ENCODE measurements at places on chromosomes 6 and 20.

DNA sequence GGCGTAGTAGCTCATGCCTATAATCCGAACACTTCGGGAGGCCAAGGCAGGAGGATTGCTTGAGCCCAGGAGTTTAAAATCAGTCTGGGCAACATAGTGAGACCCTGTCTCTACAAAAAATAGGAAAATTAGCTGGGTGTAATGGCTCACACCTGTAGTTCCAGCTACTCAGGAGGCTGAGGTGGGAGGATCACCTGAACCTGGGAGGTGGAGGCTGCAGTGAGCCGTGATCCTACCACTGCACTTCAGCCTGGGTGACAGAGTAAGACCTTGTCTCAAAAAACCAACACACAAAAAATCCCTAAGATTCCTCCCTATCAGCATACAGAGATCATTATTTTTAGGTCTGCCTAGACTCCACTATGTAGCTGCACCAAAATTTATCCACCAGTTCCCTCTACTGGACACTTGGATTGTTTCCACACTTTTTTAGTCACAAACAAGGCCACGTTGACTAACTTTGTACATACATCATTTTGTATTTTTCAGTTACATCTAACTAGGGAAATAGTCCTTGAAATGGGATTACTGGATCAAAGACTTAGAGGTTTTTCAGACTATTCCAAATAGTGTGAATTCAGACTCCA, 3.6 kb upstream of the PHF1 start:
- DNase-seq: peak; percentile 19

DNA sequence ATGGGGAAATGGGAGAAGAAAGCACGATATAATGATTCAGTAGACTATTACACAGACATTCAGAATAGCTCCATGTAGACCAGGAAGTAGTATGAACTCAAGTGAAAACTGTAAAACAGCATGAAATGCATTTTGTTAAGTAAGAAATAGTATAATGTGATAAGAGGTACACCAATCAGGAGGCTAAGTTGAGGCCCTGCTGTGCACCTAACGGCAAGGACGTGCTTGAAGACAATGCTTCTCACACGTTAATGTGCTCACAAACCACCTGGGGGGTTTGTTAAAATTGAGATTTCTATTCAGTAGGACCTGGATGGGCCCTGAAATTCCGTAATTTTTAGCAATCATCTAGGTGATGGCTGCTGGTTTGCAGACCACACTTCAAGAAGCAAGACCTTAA, 178.9 kb upstream of the SULF2 start:
- no peak for DNase-seq

DNA sequence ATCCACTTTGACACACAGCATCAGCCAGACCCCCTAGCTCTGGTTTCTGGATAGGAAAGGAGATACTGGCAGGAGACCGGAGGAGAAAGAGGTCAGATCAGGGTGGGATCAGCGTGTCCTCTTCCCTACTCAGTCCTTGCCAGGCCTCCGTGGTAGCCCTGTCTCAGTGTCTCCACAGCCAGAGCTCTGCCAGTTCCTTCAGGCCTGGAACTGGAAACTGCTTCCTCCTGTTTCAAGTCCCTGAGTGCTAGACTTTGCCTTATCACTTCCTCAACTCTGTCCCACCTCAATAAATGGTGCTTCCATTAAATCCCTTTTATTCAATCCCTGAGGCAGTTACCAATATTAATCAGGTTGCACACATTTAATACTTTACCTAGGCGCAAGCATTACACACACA, 96.8 kb upstream of the LY86 start:
- no peak for DNase-seq

GRCh38 chr6:101395345-101395744, 1.8 kb downstream of the GRIK2 start:
- no peak for DNase-seq

DNA sequence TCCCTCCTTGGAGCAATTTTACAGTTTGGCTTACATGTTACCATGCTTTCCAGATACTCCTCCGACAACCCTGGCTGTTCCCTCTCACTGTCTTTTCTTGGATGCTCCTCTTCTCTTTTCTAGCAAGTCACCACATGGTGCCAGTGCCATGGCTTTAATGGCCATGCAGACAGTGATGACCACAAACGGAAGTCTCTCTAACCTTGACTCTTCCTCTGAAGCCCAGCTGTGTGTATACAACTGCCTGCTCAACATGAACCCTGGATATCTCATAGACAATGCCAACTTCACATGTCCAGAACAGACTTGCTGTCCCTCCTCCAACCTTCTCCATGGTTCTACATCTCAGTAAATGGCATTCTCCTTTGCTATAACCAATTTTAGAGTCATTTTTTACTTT, 49.8 kb upstream of the NEDD9 start:
- DNase-seq: no peak

GRCh38 chr20:51206032-51206662, 183.2 kb upstream of the KCNG1 start:
- no peak for DNase-seq

DNA sequence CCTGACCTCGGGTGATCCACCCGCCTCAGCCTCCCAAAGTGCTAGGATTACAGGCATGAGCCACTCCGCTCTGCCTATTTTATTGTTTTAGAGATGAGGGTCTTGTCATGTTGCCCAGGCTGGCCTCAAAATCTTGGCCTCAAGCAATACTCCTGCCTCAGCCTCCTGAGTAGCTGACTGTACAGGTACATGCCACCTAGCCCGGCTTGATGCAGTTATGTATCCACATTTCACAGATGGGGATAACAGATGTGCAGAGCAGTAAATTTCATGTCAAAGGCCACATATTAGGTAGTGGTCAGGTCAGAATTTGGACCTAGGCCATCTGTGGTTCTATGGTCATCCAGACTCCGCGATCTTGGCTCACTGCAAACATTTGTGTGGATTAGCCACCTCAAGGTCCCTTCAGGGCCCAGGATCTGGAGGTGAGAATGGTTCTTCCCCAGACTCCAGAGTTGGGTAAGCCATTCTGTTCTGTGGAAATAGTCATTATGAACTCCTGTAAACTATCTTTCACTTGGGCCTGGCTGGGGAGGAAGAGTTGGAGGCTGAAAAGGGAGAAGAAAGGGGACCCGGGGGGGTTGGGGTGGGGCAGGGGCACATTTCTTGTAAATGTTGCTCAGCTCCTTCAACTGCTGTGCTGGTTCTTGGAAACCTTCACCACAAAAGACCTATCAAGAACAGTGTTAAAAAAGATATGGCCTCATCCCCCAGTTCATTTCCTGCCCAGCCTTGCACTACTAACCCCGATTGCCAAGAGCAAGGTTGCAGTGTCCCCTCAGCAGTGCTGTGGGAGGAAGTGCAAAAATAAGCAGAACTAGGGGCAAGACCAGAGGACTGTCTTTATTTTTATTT, 13.0 kb downstream of the PIM1 start:
- DNase-seq: peak; percentile 24

All from bone marrow (tissue), 2 donors.